Fibroblast of skin of back (primary cell): ENCODE measurements at places on chromosomes 2 and 18.

GRCh38 chr2:173568054-173568453 is 213.4 kb downstream of the CDCA7 start:
- no peak for DNase-seq

DNA sequence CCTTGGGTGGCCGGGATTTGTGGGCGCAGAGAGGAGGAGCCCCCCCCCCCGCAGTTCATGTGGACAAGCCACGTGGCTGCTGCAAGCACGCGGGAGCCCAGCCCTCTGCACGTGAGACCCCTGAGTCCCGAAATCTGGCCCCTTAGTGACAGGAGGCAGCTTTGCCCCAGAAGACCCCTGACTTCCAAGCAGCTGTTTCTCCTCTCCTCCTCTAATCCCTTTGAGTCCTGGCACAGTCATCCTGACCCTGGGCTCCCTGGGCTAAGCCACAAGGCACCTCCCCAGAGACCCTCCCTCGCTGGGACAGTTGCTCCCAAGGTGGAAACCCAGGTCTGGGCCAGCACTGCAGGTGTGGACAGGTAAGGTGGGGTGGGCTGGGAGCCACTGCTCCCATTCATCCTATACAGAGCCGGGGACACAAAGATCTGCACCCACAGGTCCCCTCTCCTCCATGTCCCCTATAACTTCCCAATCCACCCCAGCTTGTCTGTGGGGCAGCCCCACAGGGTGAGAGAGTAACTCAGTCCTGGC is 923 bp downstream of the TEKT4 start:
- no peak for DNase-seq

GRCh38 chr18:59617468-59617932 is 79.7 kb downstream of the CCBE1 start:
- no peak for DNase-seq

GRCh38 chr2:200592406-200593075 is 6.7 kb downstream of the AOX1 start:
- peak; percentile 41 for DNase-seq

- peak; percentile 99 for DNase-seq
Measured at GRCh38 chr2:37711308-37711731, 39.9 kb upstream of the CDC42EP3 start.

GRCh38 chr2:202530038-202530437 is 104.7 kb upstream of the FAM117B start:
- peak; percentile 21 for DNase-seq
